H7 (cell line): ENCODE measurements at places on chromosomes 12 and 14.

- peak; percentile 83 for DNase-seq
These were observed 10.7 kb upstream of the FKBP4 start for GRCh38 chr12:2783936-2784600.

DNA sequence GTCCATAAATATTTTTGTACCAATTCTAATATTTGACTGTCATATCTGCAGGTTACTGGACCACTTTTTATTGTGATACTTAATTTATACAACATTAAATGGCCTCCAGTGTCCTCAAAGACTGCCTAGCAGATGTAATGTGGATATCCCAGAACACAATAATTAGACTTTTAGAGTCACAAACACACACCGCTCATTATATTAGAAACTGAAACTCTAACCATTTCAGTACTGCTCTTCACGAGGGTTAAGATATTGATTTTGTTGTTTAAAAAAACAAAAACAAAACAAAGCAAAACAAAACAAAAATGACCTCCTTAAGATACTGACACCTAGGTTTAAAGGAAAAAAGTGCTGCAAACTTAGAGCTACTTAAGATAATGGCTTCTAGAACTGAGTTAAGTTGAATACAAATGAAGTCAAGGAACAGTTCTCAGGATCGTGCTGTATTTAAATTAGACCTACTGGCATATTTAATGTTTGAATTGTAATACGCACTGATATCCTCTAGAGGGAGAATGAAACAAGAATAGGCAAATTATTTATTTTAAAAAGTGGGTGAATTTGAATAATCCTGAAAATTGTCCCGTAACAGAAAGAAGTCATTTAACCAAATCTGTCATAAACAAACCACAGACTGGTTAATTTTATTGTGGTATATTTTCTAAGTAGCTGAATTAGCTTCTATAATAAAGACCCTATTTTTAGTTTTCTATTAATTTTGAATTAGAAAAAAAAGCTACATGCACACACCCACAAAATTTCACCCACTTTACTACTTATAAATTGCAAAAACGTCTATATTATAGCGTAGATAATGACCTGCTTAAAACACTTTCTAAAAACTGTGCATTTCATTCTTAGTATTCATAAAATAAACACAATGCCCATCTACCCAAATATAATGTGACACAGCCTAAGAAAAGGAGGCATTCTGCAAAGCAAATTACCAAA, 395.2 kb upstream of the DCN start:
- peak; percentile 7 for DNase-seq

DNA sequence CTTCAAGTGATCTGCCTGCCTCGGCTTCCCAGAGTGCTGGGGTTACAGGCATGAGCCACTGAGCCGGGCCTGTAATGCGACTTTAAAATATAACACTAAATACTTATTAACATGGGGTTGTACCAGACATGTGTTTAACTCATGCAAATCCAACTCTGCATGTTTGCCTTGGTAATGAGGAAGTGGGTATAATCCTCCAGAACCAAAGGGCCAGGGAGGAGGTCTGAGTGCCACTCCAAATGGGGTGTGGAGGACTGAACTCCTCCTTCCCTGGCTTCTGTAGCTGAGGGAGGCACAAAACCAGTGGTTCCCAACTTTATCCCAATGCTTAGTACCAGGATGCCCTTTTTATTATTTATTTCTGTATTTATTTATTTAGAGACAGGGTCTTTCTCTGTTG, 61.6 kb upstream of the MED13L start:
- no peak for DNase-seq

- no peak for DNase-seq
These were observed 31.6 kb downstream of the SPTLC2 start for GRCh38 chr14:77584809-77585208.

GRCh38 chr12:1013618-1014489, 22.8 kb downstream of the ERC1 start:
- no peak for DNase-seq

- DNase-seq: peak; percentile 78
These were observed 505 bp upstream of the HEBP1 start for GRCh38 chr12:13000616-13000924.

DNA sequence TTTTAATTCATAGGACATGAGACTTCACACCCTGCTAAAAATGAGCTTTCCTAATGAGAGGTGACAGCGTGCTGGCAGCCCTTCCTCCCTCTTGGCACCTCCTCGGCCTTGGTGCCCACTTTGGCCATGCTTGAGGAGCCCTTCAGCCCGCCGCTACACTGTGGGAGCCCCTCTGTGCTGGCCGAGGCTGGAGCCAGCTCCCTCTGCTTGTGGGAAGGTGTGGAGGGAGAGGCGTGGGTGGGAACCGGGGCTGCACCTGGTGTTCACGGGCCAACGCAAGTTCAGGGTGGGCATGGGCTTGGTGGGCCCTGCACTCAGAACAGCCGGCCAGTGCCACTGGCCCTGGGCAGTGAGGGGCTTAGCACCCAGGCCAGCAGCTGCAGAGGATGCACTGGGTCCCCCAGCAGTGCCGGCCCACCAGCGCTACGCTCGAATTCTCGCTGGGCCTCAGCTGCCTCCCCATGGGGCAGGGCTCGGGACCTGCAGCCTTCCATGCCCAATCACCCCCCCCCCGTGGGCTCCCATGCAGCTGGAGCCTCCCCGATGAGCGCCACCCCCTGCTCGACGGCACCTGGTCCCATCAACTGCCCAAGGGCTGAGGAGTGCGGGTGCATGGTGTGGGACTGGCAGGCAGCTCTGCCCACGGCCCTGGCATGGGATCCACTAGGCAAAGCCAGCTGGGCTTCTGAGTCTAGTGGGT, 22.7 kb upstream of the B4GALNT1 start:
- DNase-seq: no peak

DNA sequence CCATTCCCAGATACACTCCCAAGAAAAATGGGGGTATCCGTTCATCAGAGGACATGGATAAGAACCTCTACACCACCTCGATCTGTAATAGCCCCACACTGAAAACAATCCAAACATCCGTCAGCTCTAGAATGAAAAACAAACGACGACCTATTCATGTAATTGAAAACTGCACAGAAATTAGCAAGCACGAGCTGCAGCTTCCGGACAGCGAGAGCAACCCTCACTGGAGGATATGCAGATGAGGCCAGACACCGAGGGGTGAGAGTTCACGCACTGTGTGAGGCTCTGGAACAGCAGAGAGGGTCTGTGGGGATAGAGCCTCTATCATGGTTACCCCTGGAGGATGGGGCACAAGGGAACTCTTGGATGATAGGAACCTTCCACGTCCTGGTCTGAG, 143.9 kb upstream of the NCOR2 start:
- no peak for DNase-seq

DNA sequence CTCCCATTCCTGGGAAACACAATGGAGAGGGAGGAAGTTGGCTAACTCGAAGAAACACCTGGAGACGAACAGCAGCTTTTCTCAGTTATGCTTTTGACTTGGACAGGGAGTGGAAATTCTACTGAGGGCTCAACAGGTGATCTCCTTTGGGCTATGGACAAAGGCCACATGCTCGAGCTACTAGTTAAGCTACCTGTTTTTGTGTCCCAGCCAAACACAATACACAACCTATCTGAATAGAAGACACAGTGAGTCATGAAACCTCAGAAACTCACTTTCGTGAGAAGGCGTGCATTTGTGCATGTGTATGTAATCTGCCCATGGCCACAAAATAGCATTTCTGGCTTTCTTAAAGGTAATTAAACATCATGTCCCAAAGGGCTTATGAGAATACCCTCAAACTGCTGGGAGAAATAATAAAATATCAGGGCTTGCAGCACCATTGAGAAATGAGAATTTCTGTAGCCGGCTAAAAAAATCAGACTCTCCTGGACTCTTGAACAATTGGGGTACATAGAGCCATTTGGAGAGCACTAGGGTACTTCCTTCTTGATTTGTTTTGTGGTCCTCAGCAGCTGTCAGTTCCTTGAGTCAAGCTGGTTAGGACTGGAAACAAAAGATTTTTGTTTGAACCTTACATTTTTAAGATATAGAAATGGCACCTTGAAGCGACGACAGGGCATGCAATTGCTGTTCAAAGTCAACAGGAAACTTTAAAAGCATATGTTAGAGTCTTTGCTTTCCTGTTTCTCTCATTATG, 85.5 kb upstream of the PTHLH start:
- no peak for DNase-seq

DNA sequence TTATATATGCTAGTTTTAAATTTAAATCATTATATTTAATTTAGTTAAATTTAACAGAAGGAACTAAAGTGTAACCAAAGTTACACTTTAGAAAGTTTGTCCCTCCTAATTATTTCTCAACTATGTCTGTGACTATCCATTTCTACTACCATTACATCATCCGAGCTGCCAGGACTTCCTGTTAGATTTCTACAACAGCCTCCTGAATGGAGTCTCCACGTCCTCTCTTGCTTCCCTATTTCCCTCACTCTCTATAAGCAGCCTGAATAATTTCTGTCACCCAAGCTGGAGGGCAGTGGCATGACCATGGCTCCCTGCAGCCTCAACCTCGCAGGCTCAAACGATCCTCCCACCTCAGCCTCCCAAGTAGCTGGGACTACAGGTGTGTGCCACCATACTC, 84.1 kb downstream of the TTC7B start:
- DNase-seq: no peak
